ENCODE measurements at places on chromosomes 5 and 9.

DNA sequence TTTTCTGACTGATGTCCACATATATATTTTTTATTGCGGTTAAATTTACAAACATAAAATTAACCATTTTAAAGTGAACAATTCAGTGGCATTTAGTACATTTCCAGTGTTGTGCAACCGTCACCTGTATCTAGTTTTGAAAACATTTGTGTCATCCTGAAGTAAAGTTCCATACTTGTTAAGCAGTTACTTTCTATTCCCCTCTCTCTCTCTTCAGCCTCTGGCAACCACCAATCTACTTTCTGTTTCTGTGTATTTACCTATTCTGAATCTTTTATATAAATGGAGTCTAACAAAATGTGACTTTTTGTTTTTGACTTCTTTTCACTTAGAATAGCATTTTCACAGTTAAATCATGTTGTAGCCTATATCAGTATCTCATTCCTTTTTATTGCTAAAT lies 480.1 kb upstream of the SMARCA2 start:
- DNase-seq = no peak

GRCh38 chr9:17622141-17622540 lies 43.3 kb downstream of the SH3GL2 start:
- no peak for DNase-seq

GRCh38 chr5:90548069-90548593 lies 10.5 kb upstream of the ADGRV1 start:
- DNase-seq = no peak

- DNase-seq = no peak
Observed at GRCh38 chr9:29160763-29161353, 1587.6 kb upstream of the C9orf72 start.

DNA sequence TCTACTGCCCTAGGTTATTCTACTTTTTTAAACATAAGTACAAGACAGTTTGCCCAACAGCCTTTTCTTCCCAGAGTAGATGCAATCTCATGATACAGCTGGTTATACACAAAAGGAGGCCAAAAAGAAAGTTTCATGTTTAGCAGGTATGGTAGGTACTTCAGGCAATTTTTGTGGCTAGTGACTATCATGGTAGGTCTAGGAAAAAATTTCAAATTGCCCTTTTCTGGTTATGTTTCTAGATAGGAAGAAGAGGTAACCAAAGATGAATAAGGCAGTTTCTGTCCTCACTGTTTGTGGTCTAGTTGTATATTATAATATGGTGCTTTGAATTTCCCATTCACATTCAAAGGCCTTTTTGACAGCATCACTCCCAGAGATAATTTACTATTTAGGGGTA lies 19.7 kb downstream of the MEGF9 start:
- DNase-seq = no peak

DNA sequence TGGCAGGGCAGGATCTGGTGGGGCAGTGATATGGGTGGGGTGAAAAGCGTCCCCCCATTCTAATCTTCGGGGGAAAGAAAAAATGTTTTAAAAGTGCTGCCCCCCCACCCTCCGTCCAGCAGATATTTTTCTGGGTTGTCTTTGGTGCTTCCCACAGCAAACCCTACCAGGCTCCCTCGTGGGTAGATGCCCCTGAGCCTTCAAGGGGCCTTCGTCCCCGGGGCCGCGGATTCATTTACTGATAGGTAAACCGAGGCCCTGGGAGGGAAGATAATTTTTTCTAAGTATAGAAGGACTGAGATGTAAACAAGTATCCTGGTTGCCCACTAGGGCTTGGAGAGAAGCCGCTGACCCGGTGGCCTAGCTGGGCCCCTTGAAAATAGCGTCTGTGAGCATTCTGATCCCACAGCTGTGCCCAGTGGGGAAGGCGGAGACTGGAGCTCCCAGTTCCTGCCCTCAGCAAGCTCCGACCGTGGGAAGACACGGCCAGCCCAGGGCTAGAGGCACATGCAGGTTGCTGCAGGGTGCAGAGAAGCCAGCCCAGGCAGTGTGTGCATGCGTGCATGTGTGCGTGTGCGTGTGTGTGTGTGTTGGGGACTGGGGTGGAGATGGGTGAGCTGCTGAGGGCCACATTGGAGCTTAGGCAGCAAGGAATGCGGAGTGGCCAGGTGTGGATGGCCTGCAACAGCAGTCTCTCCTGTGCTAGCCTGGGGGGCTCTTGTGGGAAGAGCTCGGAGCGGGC lies 6.0 kb upstream of the RXRA start:
- DNase-seq = no peak

- no peak for DNase-seq
Observed at GRCh38 chr9:28342815-28343338, 769.6 kb upstream of the C9orf72 start.

GRCh38 chr9:108104991-108105390 lies 615.4 kb upstream of the KLF4 start:
- DNase-seq = no peak

DNA sequence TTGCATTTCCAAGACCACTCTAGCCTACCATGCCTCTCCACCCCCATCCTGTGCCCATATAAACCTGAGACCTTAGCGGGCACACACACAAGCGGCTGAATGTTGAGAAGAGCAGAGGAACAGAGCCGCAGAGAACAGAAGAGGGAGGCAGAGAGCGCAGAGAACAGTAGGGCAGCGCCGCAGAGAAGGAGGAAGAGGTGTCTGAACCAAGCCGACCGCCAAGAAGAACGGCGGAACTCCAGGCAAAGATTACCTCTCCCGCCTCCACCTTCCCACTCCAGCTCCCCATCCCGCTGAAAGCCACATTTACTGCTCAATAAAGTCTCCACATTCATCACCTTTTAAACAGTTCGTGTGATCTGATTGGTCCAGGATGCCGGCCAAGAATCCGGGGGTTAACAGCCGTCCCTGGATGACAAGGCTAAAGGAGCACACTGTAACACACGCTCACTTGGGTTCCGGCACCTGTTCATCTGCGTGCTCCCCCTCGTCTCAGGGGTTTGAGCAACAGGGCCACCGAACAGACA lies 33.2 kb downstream of the GRIN3A start:
- no peak for DNase-seq

DNA sequence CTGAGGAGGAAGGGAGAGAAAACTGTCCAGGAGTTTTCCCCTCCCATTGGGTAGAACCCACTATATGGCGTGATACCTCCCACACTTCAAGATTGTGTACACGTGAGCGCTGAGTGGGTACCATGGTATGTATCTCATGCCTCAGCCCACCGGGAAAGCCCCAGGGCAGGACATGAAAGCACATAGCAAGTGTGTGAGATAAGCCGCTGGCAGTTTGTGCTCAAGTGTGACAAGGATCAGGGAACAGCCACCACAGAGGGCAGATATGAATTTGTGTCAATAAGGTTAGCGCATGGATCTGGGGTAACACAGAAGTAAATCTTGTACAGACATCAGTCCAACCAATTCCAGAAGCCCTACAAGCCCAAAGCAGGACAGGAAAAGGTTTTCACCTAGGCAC lies 42.6 kb upstream of the NAA35 start:
- DNase-seq = no peak

DNA sequence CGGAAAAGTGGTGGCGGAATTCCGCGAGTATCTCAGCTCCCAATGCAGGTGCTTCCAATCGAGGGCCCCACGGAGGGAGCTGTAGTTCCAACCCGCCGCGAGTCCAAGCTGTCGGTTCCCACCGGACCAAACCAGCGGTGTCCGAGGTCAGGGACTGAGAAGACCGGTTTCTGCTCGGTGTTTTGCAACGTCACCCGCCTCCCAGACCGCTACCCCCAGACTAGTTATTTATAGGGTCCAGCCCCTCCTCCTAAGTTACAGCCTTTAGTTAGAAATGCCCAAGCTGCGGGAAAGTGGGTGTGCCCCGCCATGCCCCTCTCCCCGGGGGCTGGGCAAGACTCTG lies 677 bp upstream of the MYORG start:
- DNase-seq = no peak

GRCh38 chr5:34057118-34057517 lies 14.1 kb upstream of the C1QTNF3 start:
- DNase-seq = no peak

- DNase-seq = no peak
Observed at GRCh38 chr5:158305861-158306260, 446.9 kb upstream of the CLINT1 start.

DNA sequence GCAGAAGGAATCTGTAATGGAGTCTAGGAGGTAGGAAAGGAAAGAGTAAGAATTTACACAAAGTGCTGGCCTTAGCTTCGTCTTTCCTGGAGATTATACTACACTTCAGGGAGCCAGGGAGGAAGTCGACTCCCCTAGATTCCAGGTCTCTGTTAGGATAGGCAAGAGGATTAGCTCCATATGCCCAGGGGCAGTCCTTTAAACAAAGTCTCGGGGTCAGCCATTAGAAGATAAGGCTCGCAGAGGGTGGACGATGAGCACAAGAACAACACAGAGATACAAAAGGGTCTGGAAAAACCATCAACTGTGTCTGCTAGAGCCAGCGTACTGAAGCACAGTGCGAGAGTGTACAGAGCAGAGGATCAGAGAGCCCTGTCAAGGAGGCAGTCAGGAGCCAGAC lies 344.7 kb upstream of the TNC start:
- DNase-seq = no peak

DNA sequence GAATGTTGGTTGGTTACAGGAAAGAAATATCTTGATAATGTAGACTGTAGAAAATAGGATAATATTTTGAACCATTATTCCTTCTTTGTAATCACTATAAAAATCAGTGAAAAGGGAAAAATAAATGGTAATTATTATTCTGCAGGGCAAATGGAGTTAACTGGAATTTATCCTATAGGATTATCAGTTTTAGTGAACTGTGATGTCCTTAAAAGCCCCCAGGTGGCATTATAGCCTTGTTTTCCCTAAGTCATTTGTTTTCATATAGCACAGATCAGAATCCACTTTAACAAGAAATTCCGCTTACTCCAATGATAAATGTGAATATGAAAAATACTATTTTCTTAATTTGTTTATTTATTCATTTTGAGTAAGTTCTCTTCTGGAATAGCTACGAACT lies 26.2 kb upstream of the WDR41 start:
- no peak for DNase-seq

DNA sequence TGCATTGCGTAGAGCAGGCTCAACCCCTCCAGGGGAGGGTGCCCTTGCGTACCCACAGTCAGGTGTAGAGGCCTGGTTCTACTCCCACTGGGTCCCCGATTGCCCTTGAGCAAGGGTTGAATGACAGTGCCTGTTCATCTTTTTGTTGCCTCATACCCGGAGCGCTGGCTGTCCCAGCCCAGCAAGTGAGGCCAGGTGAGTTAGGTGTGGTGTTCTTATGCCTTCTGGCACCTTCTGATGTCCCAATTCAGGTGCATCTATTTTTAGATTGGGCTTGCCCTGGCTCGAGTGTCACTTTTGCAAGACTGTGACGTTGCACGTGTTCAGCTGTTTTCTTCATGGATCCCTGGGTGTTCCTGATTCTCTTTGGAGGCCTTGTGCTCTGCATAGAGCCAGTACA lies 257.8 kb downstream of the GOLPH3 start:
- DNase-seq = no peak

All from AG08395 (cell line).